ENCODE measurements at places on chromosomes 3 and 15.

GRCh38 chr15:88388686-88389085 lies 78.5 kb downstream of the MRPL46 start:
- no peak for DNase-seq

DNA sequence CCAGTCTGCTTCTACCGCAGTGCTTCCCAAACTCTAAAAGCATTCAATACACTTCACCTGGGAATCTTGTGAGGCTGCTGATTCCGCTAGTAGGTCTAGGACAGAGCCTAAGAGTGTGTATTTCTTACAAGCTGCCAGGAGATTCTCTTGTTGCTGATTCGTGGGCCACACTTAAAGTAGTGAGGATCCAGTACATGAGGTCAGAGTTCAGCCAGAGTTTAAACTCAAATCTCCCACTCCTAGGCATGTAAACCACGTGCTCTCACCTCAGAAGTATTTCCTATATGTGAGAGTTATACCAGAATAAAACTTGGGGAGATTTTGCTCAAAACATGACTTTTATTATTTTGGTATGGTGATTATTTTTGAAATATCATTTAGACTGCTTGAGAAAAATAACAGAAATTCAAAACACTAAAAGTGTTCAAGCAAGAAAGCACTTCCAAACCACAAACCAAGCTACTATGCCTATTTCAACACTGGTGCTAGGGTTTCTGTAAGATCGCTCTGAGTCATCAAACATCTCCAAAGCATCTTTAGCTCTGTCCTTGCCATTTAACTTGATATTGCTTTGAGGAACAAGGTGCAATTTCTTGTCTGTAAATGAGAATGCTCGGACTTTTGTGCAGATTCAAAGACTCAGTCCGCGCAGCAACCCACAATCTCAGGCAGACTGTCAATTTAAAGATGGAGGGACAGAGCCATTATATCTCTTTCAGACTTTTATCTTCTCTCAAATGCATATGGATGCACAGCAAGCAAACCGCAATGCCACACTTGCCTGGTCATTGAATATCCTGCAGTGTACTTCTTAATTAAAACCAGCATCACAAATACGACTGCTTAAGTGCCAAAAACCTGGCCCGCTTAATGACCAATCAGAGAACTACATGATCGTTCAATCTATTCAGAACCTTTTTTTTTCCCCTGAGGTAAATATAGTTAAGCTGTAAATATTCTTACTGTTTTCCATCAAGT lies 59.8 kb downstream of the AGTR1 start:
- DNase-seq = no peak

GRCh38 chr15:98514034-98514622 lies 134.2 kb upstream of the IGF1R start:
- DNase-seq = no peak

- no peak for DNase-seq
Observed at GRCh38 chr3:194329583-194329965, 21.6 kb downstream of the CPN2 start.

- DNase-seq = no peak
Observed at GRCh38 chr3:174495311-174495710, 363.8 kb upstream of the NAALADL2 start.
